ENCODE measurements at places on chromosomes 7 and 10. TPM values are rescaled to one million over a fixed set of nuclear protein-coding genes. Genes with fewer than 3 reads are reported as not detected.
A peak's percentile ranks its signal among the peaks of the same experiment; 100 is the strongest.

DNA sequence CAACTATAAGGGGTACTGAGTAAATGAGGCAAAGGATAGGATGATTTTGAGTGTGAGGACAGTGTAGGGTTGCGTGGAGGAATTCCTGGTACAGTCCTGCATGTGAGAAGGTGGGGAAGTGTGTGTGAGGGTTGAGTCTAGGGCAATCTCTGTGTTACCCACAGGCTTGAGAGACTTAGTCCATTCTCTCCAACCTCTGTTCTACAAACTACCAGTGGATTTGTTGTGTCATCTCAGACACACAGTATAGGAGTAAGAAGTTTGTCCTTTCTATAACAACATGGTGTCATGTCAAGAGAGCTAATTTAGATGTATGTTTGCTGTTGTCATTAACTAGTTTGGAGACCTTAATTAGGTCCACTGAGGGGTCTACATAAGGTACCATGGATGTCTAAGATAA, 12.5 kb downstream of the PURB start:
- peaks cover 2% of the 10 kb centered on the region for H3K27me3 ChIP-seq
- no peak for DNase-seq
- H3K36me3 ChIP-seq = peaks cover 13% of the 10 kb centered on the region
- peaks cover 2% of the 10 kb centered on the region for H3K4me1 ChIP-seq

- H3K36me3 ChIP-seq = no peaks in the 10 kb centered on the region
- H3K4me3 ChIP-seq = no peak overlapping the region
- DNase-seq = no peak
- no peaks in the 10 kb centered on the region for H3K4me1 ChIP-seq
- no peak overlapping the region for H3K27ac ChIP-seq
These were observed 1107.2 kb downstream of the NRG3 start for GRCh38 chr10:82982110-82982608.

DNA sequence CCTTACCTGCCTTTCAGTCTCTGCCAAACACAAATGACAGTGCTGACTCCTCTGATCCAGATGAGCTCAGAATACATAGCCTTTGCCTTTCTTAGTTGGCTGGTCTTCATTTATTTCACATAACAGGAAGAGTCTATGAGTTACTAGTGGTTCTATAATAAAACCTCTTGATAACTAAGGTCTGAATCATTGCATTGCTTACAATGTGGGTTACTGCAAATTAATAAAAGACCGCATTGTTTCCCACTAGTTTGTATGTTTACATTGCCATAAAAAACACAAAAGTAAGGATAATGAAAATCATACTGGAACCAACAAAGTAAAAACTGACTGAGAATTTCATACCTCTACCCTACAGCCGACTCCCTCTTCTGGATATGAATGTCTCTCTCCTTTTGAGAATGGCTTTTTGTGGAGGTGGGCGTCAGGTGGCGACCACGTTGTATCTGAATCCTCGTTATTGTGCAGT, 62.0 kb upstream of the AKR1E2 start:
- no peaks in the 10 kb centered on the region for H3K36me3 ChIP-seq
- no peaks in the 10 kb centered on the region for H3K4me1 ChIP-seq
- H3K27ac ChIP-seq = no peak overlapping the region
- H3K4me3 ChIP-seq = no peak overlapping the region
- H3K27me3 ChIP-seq = peaks cover 32% of the 10 kb centered on the region

DNA sequence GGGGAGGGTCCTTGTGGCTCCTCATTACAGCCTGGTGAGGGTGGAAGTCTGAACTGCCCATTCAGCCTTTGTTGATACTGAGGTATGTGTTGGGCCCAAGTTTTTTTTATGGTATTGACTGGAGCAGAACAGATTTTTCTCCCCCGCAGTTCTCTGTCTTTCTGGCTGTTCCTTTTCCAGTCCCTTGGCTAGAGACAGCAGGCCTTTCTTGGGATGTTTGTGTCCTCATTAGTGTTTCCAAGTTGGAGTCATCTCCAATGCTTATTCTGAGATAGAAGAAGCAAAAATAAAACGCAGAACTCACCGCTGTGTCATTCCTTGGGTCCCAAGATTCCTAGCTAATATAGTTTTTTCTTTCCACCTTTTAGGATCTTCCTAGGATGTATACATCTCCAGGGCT, 193.3 kb downstream of the RAMP3 start:
- H3K4me1 ChIP-seq = no peaks in the 10 kb centered on the region
- H3K27me3 ChIP-seq = peaks cover 16% of the 10 kb centered on the region
- H3K4me3 ChIP-seq = no peak overlapping the region

GRCh38 chr10:10685566-10685965, 332.1 kb upstream of the CELF2 start:
- DNase-seq = no peak
- no peaks in the 10 kb centered on the region for H3K4me1 ChIP-seq
- H3K4me3 ChIP-seq = no peak overlapping the region
- H3K27me3 ChIP-seq = no peaks in the 10 kb centered on the region
- no peak overlapping the region for H3K27ac ChIP-seq

DNA sequence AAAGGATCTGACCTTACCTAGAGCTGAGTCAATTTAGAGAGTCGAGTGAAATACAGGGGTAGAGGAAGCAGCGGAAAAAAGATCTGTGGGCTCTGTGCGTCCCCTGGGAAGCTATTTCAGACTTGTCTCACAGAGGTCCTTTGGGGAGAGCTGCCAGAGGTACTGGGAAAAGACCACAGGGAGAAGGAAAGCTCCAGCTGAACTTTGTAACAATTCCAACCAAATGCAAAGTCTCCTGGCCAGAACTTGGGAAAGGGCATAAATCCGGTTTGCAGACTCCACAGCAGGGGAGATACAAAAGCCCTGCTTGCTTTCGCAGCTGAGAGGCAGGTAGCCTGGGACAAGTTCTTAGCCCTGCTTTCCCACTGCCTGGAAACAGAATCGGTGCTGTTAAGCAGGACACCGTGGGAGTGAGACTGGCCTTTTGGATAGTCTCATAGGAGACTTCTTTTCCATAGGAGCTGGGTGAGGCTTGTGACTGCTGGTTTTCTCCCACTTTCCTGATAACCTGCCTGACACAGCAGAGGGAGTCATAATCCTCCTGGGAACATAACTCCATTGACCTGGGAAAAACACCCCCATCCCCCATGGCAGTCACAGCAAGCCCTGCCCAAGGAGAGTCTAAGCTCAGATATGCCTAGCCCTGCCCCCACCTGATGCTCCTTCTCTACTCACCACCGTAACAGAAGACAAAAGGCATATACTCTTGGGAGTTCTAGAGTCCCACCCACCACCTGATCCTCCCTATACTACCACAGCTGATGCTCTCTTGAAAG, 926.2 kb downstream of the KCNMA1 start:
- no peak overlapping the region for H3K27ac ChIP-seq
- H3K4me3 ChIP-seq = no peak overlapping the region
- H3K4me1 ChIP-seq = no peaks in the 10 kb centered on the region
- no peaks in the 10 kb centered on the region for H3K27me3 ChIP-seq

DNA sequence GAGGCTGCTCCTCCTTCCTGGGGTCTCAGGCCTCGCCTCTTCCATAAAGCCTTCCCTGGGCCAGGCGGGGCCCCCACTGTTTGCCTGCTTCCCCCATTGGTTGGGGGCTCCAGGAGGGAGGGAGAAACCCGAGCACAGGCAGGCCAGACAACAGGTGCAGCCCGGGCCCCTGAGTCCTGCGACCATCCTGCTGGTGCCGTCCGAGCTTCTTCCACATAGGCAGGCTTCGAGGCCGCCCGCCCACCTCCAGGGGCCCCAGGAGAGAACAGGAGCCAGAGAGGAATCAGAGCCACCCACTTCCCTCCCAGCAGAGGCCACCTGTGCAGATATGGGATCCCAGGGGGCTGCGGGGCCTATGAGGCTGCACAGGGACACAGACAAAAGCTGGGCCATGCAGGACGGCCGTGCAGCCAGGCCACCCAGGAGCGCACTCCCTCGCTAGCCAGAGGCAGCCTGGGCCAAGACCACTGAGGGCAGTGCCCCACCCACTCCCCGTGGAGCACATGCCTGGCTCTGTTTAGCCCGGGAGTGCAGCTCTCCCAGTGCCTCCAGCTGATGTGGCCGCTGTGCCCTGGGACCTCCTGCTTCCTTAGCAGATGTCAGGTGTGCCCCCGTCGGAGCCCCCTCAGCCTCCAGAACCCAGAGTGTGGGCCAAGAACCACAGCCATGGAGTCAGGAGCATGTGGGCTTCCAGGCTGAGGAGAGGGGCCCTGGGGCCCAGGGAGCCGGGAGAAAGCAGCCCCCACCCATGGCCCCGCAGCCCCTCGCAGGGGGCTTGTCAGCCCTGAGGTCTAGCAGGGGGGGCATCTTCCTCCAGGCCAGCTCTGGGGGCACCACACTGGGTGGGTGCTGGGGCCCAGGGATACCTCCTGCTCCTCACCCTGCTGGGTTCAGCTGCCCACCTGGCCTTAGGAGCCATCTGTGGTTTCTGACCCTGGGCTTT, 59.9 kb upstream of the INPP5A start:
- H3K27ac ChIP-seq = no peak overlapping the region
- H3K36me3 ChIP-seq = no peaks in the 10 kb centered on the region
- no peak overlapping the region for H3K4me3 ChIP-seq
- DNase-seq = no peak

DNA sequence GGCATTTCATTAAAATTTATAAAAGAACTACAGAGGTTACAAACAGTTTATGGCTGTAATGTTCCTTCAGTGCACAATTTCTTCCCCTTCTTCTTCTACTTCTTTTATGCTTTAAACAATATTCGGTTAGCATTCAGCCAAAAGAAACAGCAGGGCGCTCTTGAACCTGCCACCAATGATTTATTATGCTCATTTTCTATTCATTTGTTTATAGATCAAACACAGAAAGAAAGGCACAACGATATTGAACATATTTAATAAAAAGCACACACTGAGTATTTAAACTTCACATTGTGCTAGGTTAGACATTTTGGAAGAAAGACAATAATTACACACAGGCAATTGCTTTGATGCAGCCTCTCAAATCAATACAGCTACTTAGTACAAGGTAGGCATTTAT, 1025.8 kb upstream of the LRRN3 start:
- DNase-seq = no peak
- H3K27ac ChIP-seq = no peak overlapping the region
- H3K36me3 ChIP-seq = no peaks in the 10 kb centered on the region
- H3K4me3 ChIP-seq = no peak overlapping the region
- peaks cover 5% of the 10 kb centered on the region for H3K27me3 ChIP-seq

DNA sequence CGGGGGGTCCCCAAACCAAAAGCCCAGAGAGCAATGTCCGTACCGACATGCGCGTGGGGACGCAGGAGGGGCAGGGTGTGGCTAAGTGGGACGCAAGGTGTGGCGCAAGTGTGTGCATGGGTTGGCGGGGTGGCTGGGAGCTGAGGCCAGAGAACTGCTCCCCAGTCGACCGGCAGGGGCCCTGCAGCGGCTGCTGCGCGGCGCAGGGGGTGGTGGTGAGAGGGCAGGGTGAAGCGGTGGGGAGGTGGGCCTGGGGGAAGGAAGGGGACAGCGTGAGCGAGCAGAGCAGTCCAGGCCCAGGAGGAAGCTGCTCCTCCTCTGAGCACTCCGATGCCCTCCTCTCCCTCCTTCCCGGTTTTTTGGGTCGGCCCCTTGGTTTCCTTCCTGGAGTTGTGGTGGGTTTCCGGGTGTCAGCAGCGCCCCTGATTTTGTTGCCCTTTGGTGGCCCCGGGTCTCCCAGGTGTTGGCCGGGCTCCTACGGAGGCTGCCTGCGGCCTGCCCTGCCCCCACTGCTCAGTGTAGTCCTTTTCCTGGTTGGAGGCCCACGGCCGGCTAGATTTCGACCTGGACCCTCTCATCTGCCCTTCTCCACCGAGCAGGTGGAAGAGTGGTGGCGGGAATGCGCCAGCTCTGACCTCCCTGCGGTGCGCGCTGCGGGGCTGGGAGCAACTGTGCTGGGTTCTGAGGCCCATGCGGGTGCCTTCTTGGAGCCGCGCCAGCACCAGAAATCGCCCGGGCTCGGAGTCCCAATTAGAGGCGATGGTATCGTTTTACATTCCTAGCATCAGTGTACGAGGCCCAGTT, 40.5 kb upstream of the COMTD1 start:
- no peaks in the 10 kb centered on the region for H3K4me1 ChIP-seq
- H3K27ac ChIP-seq = no peak overlapping the region
- H3K36me3 ChIP-seq = no peaks in the 10 kb centered on the region
- no peak for DNase-seq
- H3K4me3 ChIP-seq = no peak overlapping the region
- peaks cover 18% of the 10 kb centered on the region for H3K27me3 ChIP-seq

DNA sequence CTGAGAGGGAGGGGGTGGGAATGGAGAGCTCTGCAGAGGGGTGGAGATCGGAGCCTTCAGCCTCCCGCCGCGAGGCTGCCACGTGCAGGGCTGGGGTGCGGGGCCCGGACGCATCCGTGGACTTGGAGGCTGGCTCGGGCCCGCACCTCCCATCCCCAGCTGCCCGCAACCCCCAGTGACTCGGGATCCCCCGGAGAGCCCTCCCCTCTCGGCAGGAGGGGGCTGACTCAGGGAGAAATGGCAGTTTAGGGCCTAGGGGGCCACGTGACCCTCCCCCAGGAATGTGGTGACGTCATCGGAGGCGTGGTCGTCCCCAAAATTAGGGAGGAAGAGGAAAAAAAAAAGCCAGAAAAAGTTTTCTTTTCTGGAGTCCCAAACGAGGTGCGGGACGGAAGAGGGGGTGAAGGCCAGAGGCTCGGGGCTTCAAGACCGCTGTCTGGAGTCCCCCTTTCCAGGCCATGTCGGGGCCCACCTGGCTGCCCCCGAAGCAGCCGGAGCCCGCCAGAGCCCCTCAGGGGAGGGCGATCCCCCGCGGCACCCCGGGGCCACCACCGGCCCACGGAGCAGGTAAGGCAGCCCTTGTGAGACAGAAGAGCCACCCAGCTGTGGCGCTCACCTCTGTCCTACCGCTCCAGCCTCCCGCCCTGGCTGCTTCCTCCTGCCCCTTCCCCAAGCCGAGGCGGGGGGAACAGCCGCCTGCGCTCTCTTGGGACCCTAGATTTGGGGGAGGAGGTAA, at the start of gene TRIP6:
Gene TRIP6, plus strand, starts transcription at position 348 of the 736 bp plus-strand sequence. Its CDS starts 111 bp downstream, at position 459.
- peak within 1 kb of the TSS; percentile 95 for H3K27ac ChIP-seq
- H3K4me3 ChIP-seq = peak within 1 kb of the TSS; percentile 95
- peaks cover 12% of the 10 kb centered on the region for H3K36me3 ChIP-seq
- H3K27me3 ChIP-seq = no peaks in the 10 kb centered on the region
- DNase-seq = peak; percentile 72
- H3K4me1 ChIP-seq = peaks cover 9% of the 10 kb centered on the region

Gene SLC16A12
- total RNA-seq = not detected

Gene FXYD4
- total RNA-seq = not detected

Gene CALHM3
- 0.17 TPM for total RNA-seq

Gene PI4K2A
- total RNA-seq = 9.3 TPM

All from activated naive CD8-positive, alpha-beta T cell treated with anti-CD3 and anti-CD28 coated beads, Interleukin-2, amount 10 ng/mL, durations not matched to agents 7 days and 5 days (primary cell).